ENCODE measurements at places on chromosomes 13 and 19.
A peak's percentile ranks its signal among the peaks of the same experiment; 100 is the strongest.

- peak; percentile 10 for DNase-seq
Measured at GRCh38 chr19:5823579-5824281, 15.8 kb downstream of the FUT6 start.

DNA sequence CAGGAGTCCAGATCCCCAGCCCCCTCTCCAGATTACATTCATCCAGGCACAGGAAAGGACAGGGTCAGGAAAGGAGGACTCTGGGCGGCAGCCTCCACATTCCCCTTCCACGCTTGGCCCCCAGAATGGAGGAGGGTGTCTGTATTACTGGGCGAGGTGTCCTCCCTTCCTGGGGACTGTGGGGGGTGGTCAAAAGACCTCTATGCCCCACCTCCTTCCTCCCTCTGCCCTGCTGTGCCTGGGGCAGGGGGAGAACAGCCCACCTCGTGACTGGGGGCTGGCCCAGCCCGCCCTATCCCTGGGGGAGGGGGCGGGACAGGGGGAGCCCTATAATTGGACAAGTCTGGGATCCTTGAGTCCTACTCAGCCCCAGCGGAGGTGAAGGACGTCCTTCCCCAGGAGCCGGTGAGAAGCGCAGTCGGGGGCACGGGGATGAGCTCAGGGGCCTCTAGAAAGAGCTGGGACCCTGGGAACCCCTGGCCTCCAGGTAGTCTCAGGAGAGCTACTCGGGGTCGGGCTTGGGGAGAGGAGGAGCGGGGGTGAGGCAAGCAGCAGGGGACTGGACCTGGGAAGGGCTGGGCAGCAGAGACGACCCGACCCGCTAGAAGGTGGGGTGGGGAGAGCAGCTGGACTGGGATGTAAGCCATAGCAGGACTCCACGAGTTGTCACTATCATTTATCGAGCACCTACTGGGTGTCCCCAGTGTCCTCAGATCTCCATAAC lies at the start of gene APOE:
Gene APOE, plus strand, starts transcription at position 360 of the 724 bp plus-strand sequence. CDS start 829 bp downstream, outside the sequence.
- no peak for DNase-seq

GRCh38 chr13:48975101-48975855 lies 434 bp upstream of the FNDC3A start:
- DNase-seq: peak; percentile 75

GRCh38 chr19:46361915-46362314 lies 15.0 kb downstream of the PPP5C start:
- no peak for DNase-seq

GRCh38 chr13:28031220-28031895 lies 42.9 kb upstream of the URAD start:
- DNase-seq: no peak

DNA sequence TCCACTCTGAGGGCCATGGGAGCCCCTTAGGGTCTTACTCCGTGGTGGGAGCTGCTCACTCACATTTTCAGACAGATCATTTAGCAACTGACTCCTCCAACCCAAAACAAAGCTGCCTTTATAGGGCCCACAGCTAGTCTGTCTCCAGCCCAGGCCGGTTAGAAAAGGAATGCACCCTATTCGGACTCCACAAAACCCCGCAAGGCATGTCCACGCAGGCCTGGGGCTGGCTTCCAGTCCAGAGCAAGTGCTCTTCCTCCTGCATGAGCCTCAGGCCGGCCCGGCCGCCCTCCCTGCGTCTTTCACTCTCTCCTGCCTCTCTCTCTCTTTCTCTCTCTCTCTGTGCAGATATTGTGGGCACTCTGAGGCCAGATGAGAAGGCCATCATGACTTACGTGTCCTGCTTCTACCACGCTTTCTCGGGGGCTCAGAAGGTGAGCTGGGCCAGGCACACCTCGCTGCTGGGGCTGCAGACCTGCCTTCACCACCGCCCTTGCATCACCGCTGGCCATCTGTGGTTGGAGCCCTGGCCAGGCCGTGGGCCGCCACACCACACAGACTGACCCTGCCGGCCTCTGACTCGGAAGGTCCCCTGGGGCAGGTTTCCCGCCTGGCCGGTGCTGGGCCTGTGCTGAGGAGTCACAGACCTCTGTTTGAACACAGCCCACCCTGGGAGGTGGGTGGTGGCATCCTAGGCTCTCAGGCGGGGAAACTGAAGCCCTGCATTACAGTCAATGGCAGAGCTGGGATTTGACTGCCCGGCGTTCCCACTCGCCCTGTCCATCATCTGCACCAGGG lies 33.1 kb downstream of the CAPN12 start:
- DNase-seq: no peak

DNA sequence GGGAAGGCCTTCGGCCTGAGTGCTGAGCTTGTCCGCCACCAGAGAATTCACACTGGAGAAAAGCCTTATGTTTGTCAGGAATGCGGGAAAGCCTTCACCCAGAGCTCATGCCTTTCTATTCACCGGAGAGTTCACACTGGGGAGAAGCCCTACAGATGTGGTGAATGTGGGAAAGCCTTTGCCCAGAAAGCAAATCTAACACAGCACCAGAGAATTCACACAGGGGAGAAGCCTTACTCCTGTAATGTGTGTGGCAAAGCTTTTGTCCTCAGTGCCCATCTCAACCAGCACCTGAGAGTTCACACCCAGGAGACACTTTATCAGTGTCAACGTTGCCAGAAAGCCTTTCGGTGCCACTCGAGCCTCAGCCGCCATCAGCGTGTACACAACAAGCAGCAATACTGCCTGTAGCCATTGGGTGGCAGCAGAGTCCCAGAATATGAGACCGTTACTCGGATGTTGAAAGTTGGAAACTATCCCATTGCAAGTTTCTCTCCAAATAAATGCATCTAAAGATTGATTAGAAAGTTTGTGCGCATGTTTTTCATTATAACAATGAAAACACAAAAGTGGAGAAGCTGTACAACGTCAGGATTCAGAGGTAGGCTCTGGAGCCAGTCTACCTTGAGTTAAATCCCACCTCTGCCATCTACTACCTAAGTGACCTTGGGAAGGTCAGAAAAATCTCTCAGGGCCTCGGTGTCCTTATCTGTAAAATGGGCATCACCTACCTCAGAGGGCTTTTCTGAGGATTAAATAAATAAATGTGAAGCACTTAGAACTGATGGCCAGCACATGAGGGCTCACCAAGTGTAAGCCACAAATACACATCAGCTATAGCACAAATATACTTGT lies 21.1 kb downstream of the ZNF473 start:
- peak; percentile 9 for DNase-seq
